ENCODE measurements at places on chromosomes 7 and 10. TPM values are rescaled to one million over a fixed set of nuclear protein-coding genes. Genes with fewer than 3 reads are reported as not detected.

Gene SLC13A4
- 0.60 TPM for total RNA-seq

Gene VGF
- 2.2 TPM for total RNA-seq

Gene GRM3
- 7.2 TPM for total RNA-seq

Gene SMKR1
- total RNA-seq = 1.3 TPM

Gene PON3
- total RNA-seq = 1.4 TPM

Gene PPP1R17
- total RNA-seq = 0.33 TPM

Gene PCGF5
- 47.3 TPM for total RNA-seq

Gene CYP2C19
- not detected for total RNA-seq

Gene SPDYE11
- total RNA-seq = not detected

Gene TUBB8
- not detected for total RNA-seq

Gene DYNC1I1
- total RNA-seq = 31.7 TPM

Gene TCERG1L
- total RNA-seq = 3.0 TPM

Gene ADAM12
- 29.9 TPM for total RNA-seq

Gene TEX36
- total RNA-seq = not detected

Gene EIF3A
- 126 TPM for total RNA-seq

Gene TRIM74
- total RNA-seq = not detected

Gene ABCC2
- 3.4 TPM for total RNA-seq

Gene HDAC9
- total RNA-seq = 138 TPM

Gene TMEM236
- 0.44 TPM for total RNA-seq

Gene ARHGAP22
- total RNA-seq = 7.0 TPM

Gene PBLD
- total RNA-seq = 11.3 TPM

Gene LIPJ
- total RNA-seq = 0.22 TPM

Gene OPN4
- total RNA-seq = not detected

Gene TAS2R16
- total RNA-seq = not detected

Gene CALML5
- 3.3 TPM for total RNA-seq

Gene MYO3A
- total RNA-seq = 10.5 TPM

Gene HTR5A
- 0.22 TPM for total RNA-seq

Gene SAP25
- total RNA-seq = not detected

Gene ANKRD30A
- not detected for total RNA-seq

Gene ZNF485
- 6.7 TPM for total RNA-seq

Gene CREB3L2
- 25.1 TPM for total RNA-seq

Gene ABCB4
- total RNA-seq = 4.6 TPM

Gene FAM25C
- not detected for total RNA-seq

Gene POR
- total RNA-seq = 55.1 TPM
